ENCODE measurements at places on chromosomes 11 and 22. TPM values are rescaled to one million over a fixed set of nuclear protein-coding genes. Genes with fewer than 3 reads are reported as not detected.

DNA sequence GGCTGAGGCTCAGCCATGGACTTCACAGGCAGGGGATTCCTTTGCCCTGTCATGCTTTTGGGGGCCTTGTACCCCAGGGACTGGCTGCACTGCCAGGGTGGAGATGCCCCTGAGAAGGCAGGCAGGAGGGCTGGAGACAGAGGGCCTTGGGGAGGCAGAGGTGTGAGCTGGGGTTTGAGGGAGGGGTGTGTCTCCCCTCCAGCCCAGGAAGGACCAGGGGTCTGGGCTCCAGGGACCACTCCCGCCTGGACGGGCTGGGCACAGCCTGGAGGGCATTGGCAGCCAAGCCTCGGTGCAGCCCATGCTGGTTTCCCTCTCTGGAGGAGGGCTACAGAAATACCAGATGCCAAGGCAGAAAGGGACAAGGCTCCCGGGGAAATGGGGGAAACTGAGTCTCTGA lies 19.5 kb downstream of the OTUB1 start:
- DNase-seq: no peak

DNA sequence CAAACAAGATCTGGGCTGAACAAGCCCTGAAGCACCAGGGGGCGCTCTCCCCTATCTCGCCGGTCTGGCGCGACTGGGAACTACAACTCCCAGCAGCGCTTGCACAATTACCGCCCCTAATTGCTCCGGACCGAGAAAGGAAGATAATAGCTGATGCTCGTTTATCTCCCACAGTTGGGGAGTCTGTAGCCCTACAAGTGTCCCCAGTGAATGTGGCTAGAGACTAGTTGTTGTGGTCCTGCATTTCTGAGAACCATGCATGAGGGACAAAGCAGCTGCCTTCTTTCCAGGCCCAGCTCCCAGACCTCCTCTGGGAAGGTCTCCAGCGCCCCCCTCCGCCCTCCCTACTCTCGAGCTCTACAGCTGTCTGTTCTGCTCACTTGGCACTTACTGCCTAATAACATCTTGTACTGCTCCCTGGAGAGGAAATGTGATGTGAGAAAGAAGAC lies 34.4 kb downstream of the NRXN2 start:
- DNase-seq: peak; percentile 68

DNA sequence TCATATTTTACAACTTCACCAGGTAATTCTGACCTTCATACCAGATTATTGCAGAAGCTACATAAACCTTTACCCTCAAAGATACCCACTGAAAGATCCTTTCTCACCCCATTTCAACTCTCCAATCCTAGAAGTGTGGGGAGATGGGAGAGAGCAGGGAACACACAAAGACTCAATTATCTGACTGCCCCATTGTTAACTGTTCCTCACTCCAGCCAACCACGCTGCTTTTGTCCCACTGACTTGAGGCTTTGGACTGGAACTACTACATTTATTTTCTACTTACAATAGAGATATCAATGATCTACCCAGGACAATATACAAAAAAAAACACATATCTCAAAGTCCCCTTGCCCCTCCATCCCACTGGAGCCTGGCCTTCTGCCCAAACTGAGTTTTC lies 44.7 kb upstream of the SLN start:
- DNase-seq: no peak

The SAA2 gene
- total RNA-seq: not detected

DNA sequence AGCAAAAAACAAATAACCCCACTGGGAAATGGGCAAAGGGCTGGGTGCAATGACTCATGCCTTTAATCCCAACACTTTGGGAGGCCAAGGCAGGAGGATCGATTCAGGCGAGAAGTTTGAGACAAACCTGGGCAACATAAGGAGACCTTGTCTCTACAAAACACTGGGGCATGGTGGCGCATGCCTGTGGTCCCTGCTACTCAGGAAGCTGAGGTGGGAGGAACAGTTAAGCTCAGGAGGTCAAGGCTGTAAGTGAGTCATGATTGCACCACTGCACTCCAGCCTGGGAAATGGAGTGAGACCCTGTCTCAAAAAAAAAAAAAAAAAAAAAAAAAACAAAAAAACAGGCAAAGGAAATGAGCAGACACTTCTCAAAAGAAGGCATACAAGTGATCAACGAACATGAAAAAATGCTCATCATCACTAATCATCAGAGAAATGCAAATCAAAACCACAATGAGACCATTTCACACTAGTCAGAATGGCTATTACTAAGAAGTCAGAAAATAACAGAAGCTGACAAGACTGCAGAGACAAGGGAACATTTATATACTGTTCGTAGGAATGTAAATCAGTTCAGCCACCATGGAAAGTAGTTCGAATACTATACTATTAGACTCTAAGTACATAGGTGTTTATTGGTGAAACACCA lies 48.2 kb upstream of the SMCO4 start:
- DNase-seq: no peak

- DNase-seq: no peak
These were observed 24.3 kb upstream of the HIKESHI start for GRCh38 chr11:86277741-86278140.

The CNGA4 gene
- not detected for total RNA-seq

GRCh38 chr11:18700375-18700774 lies 1.8 kb downstream of the TMEM86A start:
- DNase-seq: no peak

The MLC1 gene
- total RNA-seq: not detected

DNA sequence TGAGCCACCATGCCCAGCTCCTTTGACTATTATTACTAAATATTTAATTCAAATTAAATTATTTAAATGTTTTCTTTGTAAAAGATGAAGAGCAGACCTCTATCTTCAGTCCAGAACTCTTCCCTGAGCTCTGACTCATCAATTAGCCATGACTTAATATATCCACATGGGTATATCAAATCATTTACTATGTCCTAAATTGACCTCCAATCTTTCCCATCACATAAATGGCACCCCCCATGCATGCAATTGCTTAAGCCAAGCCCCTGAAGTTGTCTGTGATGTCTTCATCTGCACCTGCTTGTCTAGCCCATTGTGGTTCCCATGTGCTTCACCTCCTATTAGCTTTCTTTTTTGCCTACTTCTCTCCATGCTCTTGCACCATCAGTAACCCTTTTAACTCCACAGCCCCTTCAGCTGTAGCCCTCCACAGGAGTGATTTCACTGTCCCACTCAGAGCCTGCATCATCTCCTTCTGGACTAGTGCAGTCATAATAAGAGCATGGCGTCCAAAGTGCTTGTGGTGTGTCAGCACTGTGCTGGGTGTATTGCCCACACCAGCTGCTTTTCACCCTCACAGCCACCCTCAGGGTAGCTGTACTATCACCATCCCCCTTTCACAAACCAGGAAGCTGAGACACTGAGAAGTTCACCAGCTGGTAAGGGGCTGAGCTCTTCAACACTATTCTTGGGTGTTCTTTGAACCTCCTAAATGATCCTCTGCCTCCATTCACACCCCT lies 11.8 kb upstream of the THY1 start:
- no peak for DNase-seq

GRCh38 chr11:41786087-41786486 lies 326.6 kb upstream of the LRRC4C start:
- DNase-seq: no peak

- DNase-seq: no peak
These were observed 113.6 kb upstream of the NNMT start for GRCh38 chr11:114182471-114183043.

The PRDM10 gene
- total RNA-seq: 3.9 TPM

DNA sequence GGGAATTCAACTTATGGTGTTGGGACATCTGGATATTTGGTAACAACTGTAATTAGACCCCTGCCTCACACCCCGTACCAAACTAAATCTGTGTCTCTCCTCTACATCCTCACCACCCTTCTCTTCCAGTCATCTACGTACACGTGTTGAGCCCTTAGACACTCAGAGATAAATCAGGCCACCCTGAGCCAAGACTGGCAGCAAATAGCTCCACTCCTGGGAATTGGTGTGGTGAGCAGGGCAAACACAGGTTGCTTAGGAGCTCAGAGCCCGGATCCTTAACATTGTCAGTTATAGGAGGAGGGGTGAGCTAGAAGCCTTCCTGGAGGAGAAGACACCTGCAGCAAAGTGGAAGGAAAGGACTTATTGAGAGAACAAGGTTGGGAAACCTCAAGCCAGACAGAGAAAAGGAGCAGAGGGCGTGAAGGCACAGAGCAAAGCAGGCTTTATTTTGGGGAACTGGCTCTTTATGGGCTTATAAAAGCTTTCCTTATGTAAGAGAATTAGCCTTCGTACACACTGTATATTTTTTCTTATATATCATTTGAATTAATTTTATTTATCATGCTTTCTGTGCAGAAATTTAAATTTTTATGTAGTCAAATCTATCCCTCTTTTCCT lies 36.9 kb upstream of the KLHL35 start:
- no peak for DNase-seq

- DNase-seq: no peak
These were observed 84.0 kb downstream of the THAP12 start for GRCh38 chr11:76296731-76297542.

The RIMBP3C gene
- 0.81 TPM for total RNA-seq

The DGCR8 gene
- total RNA-seq: 15.2 TPM

- no peak for DNase-seq
These were observed at the start of gene NOX4 for GRCh38 chr11:89490981-89491690. TSS of gene NOX4 (minus strand) at chr11:89491375. CDS start at chr11:89491246, 129 bp downstream.

- DNase-seq: no peak
These were observed 100.1 kb downstream of the NAT10 start for GRCh38 chr11:34205326-34206035.

DNA sequence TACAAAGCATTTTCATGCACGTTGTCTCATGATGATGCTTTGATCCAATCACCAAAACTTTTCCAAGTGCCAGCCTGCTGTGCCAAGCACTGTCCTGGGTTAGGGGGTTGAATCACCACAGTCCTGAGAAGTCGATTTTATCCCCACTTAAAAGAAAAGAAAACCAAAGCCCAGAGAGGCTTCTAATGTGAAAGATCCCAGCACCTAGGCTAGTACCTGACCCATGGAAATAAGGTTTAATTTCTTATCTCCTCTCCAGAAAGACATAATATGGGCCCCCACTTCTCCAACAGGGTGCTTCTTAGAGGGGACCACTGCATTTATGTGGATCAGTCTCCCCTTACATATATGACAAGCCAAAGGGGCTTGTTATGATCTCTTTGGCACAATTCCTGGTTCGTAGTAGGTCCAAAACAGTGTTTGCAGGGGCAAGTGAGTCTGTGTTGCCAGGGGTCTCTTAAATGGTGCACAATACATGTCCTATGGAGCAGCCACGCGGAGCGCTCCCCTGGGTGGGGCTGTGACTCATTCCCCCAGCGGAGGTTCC lies 1.9 kb upstream of the BCL9L start:
- no peak for DNase-seq

The OR2AG2 gene
- not detected for total RNA-seq

- no peak for DNase-seq
These were observed 485 bp downstream of the KCNJ4 start for GRCh38 chr22:38454353-38455075.

DNA sequence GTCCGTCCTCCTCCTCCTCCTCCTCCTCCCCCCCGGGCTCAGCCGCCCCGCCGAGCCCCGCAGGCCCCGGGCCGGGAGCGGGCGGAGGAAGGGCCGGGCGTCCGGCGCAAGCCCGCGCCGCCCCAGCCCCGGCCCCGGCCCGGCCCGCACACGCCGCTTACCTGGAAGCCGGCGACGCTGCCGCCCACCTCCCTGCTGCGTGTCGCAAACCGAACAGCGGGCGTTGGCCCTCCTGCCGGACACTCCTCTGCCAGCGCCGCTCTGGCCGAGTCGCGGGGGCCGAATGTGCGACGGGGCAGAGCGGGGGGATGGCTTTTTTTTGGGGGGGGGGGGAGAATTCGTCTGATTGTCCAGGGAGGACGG lies 1.1 kb downstream of the IGF2 start:
- DNase-seq: no peak

- no peak for DNase-seq
These were observed 443 bp upstream of the CELF1 start for GRCh38 chr11:47553406-47553743.

DNA sequence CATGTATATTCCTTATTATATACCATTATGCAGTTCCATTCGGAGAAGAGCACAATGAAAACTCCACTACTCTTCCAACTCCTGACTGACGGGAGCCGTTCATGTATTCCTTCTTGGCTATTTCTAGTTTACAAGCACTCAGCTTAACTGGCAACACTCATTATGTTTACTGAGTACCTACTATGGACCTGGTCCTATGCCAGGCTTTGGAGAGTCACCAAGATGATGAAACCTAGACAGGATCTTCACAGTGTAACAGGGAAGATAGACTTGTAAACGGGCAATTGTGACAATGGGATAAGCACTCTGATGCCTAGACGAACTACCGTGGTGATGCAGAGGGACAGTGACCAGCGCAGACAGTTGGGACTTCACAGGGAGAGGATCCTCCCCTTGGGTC lies 22.3 kb upstream of the ST3GAL4 start:
- no peak for DNase-seq

The HTR3B gene
- total RNA-seq: not detected

GRCh38 chr11:47398011-47398410 lies 10.4 kb upstream of the SLC39A13 start:
- no peak for DNase-seq

GRCh38 chr11:124930799-124931198 lies 5.0 kb downstream of the HEPACAM start:
- no peak for DNase-seq

Measured in NCI-H460 (cell line).